A549 treated with Hydrocortisone at 1 μM for 4 hours (cell line): ENCODE measurements at places on chromosomes 7 and 10. TPM values are rescaled to one million over a fixed set of nuclear protein-coding genes. Genes with fewer than 3 reads are reported as not detected.

SEC31B gene
- total RNA-seq: 1.4 to 2.5 TPM (median 2.1 TPM) in 5 replicates

SLC26A3 gene
- total RNA-seq: not detected in 5 replicates

CALML3 gene
- not detected in 5 replicates for total RNA-seq

TMEM270 gene
- 0.10 to 0.28 TPM (median 0.13 TPM) in 3 of 5 replicates, not detected in the others for total RNA-seq

ADAMTS14 gene
- 0.12 to 0.24 TPM (median 0.16 TPM) in 5 replicates for total RNA-seq

GPR15LG gene
- total RNA-seq: not detected in 5 replicates

MDFIC gene
- total RNA-seq: 14.9 to 23.1 TPM (median 18.5 TPM) in 5 replicates

EN2 gene
- 0.68 to 0.97 TPM (median 0.83 TPM) in 5 replicates for total RNA-seq

HABP2 gene
- 0.06 to 0.18 TPM (median 0.13 TPM) in 5 replicates for total RNA-seq

SLIT1 gene
- 0.06 to 0.17 TPM (median 0.09 TPM) in 5 replicates for total RNA-seq

PIP gene
- total RNA-seq: 0.35 to 0.64 TPM in 2 of 5 replicates, not detected in the others

ZFAND2A gene
- 49.5 to 56.1 TPM (median 52.2 TPM) in 5 replicates for total RNA-seq

SEMA3E gene
- 1.4 to 2.7 TPM (median 2.3 TPM) in 5 replicates for total RNA-seq

SPDYE5 gene
- not detected in 5 replicates for total RNA-seq

NUTM2E gene
- 0.30 to 0.47 TPM (median 0.38 TPM) in 5 replicates for total RNA-seq

PPIF gene
- total RNA-seq: 126 to 169 TPM (median 128 TPM) in 5 replicates

ZNHIT1 gene
- 68.1 to 101 TPM (median 91.6 TPM) in 5 replicates for total RNA-seq

LIPJ gene
- not detected in 5 replicates for total RNA-seq

PLXNA4 gene
- total RNA-seq: 0.41 to 1.3 TPM (median 0.77 TPM) in 5 replicates

NKX2-3 gene
- total RNA-seq: 0.05 TPM in 1 of 5 replicates, not detected in the others

WNT8B gene
- not detected in 5 replicates for total RNA-seq

CDC123 gene
- total RNA-seq: 125 to 187 TPM (median 127 TPM) in 5 replicates

CPVL gene
- total RNA-seq: 0.09 to 0.37 TPM (median 0.18 TPM) in 5 replicates

KLF14 gene
- 0.03 to 0.07 TPM (median 0.05 TPM) in 4 of 5 replicates, not detected in the other for total RNA-seq

HELLS gene
- total RNA-seq: 22.6 to 36.2 TPM (median 24.8 TPM) in 5 replicates

HOXA3 gene
- total RNA-seq: 3.7 to 6.1 TPM (median 5.6 TPM) in 5 replicates

C10orf90 gene
- total RNA-seq: 2.7 to 3.6 TPM (median 3.2 TPM) in 5 replicates

ZNF722 gene
- not detected in 5 replicates for total RNA-seq

PSD gene
- total RNA-seq: 0.25 to 0.78 TPM (median 0.43 TPM) in 5 replicates

KIF5B gene
- 48.2 to 87.6 TPM (median 65.8 TPM) in 5 replicates for total RNA-seq

GNAT3 gene
- not detected in 5 replicates for total RNA-seq

PROSER2 gene
- total RNA-seq: 34.2 to 44.3 TPM (median 40.3 TPM) in 5 replicates

AFAP1L2 gene
- 17.9 to 27.3 TPM (median 23.5 TPM) in 5 replicates for total RNA-seq

SPDYE2B gene
- not detected in 5 replicates for total RNA-seq

ICA1 gene
- total RNA-seq: 1.2 to 1.7 TPM (median 1.5 TPM) in 5 replicates

PURB gene
- 11.5 to 14.9 TPM (median 13.1 TPM) in 5 replicates for total RNA-seq

CFAP46 gene
- total RNA-seq: 0.92 to 1.5 TPM (median 1.4 TPM) in 5 replicates

PPP1R17 gene
- not detected in 5 replicates for total RNA-seq
